ENCODE measurements at places on chromosomes 6 and 20. TPM values are rescaled to one million over a fixed set of nuclear protein-coding genes. Genes with fewer than 3 reads are reported as not detected.

The SLC32A1 gene
- total RNA-seq, result 0.33 TPM

The TEAD3 gene
- total RNA-seq, result 27.0 TPM

The NFS1 gene
- total RNA-seq, result 26.1 TPM

The FOXQ1 gene
- total RNA-seq, result not detected

The EYA4 gene
- total RNA-seq, result 0.17 TPM

The GTSF1L gene
- total RNA-seq, result not detected

The SLC26A8 gene
- total RNA-seq, result 0.56 TPM

The MYMX gene
- 4.7 TPM for total RNA-seq

The HUS1B gene
- 0.75 TPM for total RNA-seq

The PTK6 gene
- total RNA-seq, result 0.17 TPM

The PGC gene
- total RNA-seq, result not detected

The PARD6B gene
- 34.1 TPM for total RNA-seq

The HLA-E gene
- total RNA-seq, result 24.4 TPM

The FNDC1 gene
- 0.30 TPM for total RNA-seq

The LCA5 gene
- total RNA-seq, result 3.6 TPM

The ZBTB46 gene
- 22.4 TPM for total RNA-seq

The FAM83C gene
- total RNA-seq, result not detected

The TAAR5 gene
- not detected for total RNA-seq

The SLA2 gene
- total RNA-seq, result not detected

The ENPP1 gene
- total RNA-seq, result 39.1 TPM

The KIF25 gene
- 2.0 TPM for total RNA-seq

The L3MBTL1 gene
- total RNA-seq, result 17.0 TPM

The MYLK2 gene
- total RNA-seq, result 0.22 TPM

The LPA gene
- total RNA-seq, result 0.19 TPM

The SLC22A3 gene
- total RNA-seq, result 2.7 TPM

The CCR6 gene
- not detected for total RNA-seq

The LRFN2 gene
- 2.3 TPM for total RNA-seq

The OPN5 gene
- not detected for total RNA-seq

The NMBR gene
- not detected for total RNA-seq

The TAGAP gene
- total RNA-seq, result not detected

The SNAI1 gene
- 6.5 TPM for total RNA-seq

The SRSF12 gene
- total RNA-seq, result 4.2 TPM

All from H1 (cell line).